SJCRH30 (cell line): ENCODE measurements at places on chromosomes 4 and X. TPM values are rescaled to one million over a fixed set of nuclear protein-coding genes. Genes with fewer than 3 reads are reported as not detected.
A peak's percentile ranks its signal among the peaks of the same experiment; 100 is the strongest.

DNA sequence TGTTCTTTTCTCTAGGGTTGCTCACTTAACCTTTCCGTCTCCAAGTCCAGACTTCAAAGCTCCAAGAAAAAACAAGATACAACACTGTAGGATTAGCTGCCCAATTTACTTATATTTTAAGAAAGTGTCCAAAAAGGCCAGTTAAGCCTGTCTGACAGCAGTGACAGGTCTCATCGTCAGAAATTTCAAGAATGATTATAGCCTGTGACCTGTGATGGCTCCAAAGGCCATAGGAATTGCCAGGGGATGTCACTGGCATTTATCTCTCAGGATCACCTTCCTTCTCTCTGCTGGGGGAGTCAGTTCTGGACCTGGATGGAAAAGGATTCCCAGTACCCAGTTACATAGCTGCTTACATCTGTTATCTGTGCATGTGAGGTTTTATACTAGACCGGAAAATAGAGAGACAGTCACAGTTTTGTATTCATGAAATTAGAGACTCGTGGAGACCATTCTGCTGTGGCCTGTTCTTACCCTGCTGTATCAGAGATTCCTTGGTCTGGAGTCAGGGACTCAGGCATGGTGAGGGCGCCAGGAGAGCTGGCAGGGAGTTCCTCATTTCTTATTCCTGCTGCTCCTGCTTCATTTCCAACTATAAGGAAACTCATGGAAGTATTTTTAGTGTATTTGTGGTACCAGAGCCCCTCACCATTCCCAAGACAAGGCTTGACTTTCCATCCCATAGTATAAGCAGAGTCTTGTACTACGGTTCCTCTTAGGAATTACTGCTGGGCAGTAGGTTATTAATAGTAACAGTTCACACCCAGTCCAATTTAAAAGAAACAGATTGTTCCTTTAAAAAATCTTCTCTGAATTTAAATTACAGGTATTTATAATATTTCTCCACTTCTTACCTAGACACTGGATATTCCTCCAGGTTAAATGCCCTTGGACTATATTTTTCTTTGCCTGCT is 220.8 kb downstream of the SHROOM3 start:
- no peaks in the 10 kb centered on the region for H3K27me3 ChIP-seq
- H3K36me3 ChIP-seq: no peaks in the 10 kb centered on the region
- peaks cover 35% of the 10 kb centered on the region for H3K4me1 ChIP-seq
- DNase-seq: peak; percentile 22
- H3K4me3 ChIP-seq: no peak overlapping the region

DNA sequence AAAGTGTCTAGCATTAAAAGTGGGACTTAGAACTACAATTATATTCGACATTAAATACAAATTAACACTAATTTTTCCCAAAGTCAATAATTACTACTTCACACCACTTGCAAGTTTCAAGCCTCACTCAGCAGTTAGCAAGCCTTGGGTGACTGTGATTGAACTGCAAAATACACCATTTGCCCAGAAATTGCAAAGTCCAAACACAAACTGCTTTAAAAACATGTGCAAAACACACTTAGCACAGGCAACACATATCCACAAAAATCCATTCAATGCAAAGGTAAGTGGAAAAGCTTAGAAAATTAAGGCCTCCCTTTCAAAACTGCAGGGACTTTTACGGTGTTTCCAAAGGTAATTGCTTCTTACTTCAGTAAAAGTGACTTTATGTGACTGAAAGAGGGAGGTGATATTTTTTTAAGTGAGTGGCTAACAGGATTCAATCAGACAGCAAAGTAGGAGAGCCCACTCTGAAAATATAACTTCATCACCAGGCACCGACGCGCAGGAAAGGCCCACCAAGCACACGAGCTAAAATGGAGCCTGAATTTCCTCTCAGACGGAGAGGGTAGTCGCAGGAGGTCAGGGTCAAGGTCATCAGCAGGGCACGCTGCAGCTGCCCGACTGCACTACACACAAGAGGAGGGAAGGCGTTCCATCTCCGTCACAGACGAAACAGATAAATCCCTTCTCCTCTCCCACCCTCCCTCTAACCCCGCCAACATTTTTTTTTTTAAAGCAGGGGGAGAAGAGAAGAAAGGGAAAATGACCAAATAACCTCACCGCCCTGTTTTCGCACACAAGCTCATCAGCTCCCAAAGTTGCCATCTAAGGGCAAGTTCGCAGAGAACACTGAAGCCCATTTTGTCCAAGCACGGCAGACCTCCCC is 3.1 kb downstream of the ZNF827 start:
- H3K4me3 ChIP-seq: peak overlapping the region; percentile 96
- peaks cover 9% of the 10 kb centered on the region; the same call in 1 of the 2 replicates for H3K4me1 ChIP-seq

GRCh38 chrX:131915488-131915887 is 107.6 kb upstream of the STK26 start:
- no peak for DNase-seq
- no peaks in the 10 kb centered on the region for H3K27me3 ChIP-seq
- no peaks in the 10 kb centered on the region for H3K36me3 ChIP-seq
- H3K27ac ChIP-seq: no peak overlapping the region
- no peak overlapping the region for H3K4me3 ChIP-seq
- H3K4me1 ChIP-seq: peaks cover 7% of the 10 kb centered on the region; the same call in 1 of the 2 replicates

DNA sequence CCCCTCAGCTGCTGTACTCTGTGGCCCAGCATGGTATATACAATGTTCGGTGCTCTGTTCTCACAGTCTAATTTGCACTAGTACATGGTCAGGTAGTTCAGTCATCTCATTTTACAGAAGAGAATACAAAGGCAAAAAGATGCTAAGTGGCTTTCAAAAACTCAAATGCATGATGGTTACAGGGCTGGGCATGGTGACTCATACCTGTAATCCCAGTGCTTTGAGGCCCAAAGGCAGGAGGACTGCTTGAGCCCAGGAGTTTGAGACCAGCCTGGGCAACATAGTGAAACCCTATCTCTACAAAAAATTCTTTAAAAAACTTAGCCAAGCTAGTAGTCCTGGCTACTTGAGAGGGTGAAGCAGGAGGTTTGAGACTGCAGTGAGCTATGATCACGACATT is 210.5 kb upstream of the KIT start:
- no peak for DNase-seq
- H3K4me1 ChIP-seq: no peaks in the 10 kb centered on the region
- no peaks in the 10 kb centered on the region for H3K36me3 ChIP-seq
- no peak overlapping the region for H3K27ac ChIP-seq
- no peak overlapping the region for H3K4me3 ChIP-seq

DNA sequence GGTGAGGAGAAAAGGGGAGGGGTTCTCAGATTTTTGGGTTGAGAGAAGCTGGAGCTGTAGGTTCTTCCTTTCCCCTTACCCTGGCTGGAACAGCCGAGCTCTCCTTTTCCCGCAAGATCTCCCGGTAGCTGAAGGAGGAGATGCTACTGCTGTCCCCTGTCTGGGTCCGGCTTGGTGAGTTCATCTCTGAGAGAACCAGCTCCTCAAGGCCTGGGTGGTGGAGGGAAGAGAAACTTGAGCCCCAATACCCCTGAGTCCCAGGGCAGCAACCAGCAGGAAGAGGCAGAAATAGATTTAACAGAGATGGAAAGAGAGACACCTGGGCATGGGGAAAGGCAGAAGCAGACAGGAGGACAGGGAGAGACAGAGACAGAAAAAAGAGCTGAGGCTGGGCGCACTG is 6.6 kb upstream of the KCND1 start:
- no peak overlapping the region for H3K4me3 ChIP-seq
- DNase-seq: no peak
- no peaks in the 10 kb centered on the region for H3K4me1 ChIP-seq

DNA sequence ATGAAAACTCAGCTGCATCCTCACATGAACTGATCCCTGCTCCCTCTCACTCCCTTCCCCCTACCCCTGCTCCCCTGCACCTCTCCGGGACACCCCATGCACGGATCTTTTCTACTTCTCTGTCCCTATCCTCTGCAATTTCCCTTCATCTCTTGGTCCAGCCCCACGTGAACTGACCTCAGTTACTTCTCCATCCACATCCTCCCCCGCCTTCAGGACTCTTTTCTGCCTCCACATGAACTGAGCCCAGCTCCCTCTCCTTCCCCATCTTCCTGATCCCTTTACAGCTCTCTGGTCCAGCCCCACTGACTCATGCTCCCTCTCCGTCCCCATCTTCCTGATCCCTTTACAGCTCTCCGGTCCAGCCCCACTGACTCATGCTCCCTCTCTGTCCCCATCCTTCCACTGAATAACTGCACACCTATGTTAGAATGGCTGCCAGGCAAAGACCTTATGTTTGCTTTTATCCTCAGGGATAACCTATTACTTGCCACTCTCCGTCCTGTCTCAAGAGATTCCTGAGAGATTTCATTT is 5.6 kb downstream of the CETN2 start:
- H3K27me3 ChIP-seq: no peaks in the 10 kb centered on the region
- H3K4me3 ChIP-seq: no peak overlapping the region
- no peaks in the 10 kb centered on the region for H3K4me1 ChIP-seq
- H3K36me3 ChIP-seq: no peaks in the 10 kb centered on the region
- H3K27ac ChIP-seq: no peak overlapping the region

DNA sequence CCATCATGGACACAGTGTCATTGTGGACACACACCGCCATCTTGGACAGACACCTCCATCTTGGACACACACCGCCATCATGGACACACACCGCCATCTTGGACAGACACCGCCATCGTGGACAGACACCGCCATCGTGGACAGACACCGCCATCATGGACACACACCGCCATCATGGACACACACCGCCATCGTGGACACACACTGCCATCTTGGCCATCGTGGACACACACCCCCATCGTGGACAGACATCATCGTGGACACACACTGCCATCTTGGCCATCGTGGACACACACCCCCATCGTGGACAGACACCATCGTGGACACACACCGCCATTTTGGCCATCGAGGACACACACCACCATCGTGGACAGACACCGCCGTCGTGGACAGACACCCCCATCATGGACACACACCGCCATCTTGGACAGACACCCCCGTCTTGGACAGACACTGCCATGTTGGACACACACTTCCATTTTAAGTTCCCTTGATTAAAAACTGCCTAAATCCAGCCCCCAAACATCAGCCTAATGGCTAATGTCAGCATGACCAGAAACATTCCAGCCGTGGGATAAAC is 9.1 kb downstream of the ASMTL start:
- H3K27ac ChIP-seq: no peak overlapping the region
- DNase-seq: no peak
- no peak overlapping the region for H3K4me3 ChIP-seq

Gene GJB1
- total RNA-seq: 1.1 and 1.2 TPM in 2 replicates
